ENCODE measurements at places on chromosomes 5 and 9.

DNA sequence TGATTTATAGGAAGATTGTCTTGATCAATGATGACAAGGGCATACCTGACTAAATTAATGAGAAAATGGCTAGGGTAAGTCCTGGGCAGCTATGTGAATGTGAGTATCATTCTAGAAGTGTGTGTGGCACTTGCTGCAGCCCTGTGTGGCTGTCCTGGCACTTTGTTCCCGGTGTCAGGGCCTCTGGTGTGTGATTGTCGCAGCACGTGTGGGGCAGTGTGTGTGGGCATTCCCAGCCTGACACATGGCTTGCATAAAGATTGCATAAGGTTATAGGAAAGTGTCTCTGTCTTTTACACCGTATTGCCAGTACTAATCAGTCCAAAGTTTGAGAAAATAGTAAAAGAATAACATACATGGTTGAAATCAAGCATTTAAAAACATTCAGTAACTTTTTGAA lies 74.4 kb downstream of the TRIO start:
- DNase-seq: no peak

GRCh38 chr5:134046801-134047686 lies 42.3 kb upstream of the VDAC1 start:
- no peak for DNase-seq

GRCh38 chr9:116417464-116417863 lies 263.9 kb downstream of the PAPPA start:
- DNase-seq: no peak

- DNase-seq: no peak
Observed at GRCh38 chr9:132833550-132834121, 44.4 kb downstream of the AK8 start.

DNA sequence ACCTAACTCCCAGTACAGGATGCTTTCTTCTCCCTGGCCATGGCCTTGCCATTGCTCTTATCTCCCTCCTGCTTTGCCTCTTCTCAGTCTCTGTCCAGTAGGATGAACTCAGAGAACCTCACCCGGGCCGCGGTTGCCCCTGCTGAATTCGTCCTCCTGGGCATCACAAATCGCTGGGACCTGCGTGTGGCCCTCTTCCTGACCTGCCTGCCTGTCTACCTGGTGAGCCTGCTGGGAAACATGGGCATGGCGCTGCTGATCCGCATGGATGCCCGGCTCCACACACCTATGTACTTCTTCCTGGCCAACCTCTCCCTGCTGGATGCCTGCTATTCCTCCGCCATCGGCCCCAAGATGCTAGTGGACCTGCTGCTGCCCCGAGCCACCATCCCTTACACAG lies at the start of gene OR5C1:
TSS of gene OR5C1 (plus strand) at position 103 of the 400 bp plus-strand sequence. CDS start at position 103, 0 bp downstream.
- no peak for DNase-seq

DNA sequence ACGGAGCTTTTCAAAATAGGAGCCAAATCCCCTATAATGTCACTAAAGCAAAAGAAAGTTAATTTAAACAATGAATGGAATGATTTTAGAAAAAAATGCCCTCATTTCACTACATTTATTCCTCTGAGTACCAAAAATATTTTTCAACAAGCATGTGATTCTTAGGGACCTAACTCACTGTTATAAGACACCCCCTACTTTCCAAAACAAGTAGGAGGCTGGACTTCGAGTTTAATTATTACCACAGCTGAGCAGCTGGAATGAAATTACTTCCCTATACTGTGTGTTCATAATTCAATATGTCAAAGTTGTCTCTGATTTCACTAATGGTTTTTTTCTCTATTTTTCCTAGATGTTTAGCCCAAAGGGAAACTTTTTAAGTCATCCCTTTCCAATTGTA lies 61.6 kb downstream of the SAXO1 start:
- no peak for DNase-seq

DNA sequence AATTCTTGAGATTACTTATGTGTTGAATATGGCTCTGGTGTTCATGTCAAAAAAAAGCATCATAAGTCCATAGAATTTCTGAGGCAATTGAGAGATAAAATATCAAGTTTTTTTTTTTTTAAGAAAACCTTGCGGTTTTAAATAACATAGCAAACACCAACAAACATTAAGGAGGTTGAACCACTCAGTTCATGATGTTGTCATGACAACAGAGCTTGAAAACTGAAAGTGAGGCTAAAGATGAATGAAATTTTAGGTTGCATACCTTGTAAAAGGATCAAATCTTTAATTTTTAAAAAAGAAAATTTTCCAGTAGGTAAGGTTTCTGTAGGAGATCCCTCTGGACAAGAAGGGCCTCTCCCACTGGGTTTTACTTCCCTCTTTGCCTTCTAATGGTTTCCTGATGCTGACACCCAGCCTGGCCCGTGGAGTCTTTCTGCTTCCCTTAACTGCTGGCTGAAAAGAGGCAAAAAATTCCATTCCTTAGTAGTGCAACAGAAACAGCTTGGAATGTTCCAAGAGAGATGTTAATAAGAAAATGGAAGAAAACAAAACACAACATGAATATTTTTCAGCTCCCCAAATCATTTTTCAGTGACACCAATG lies 60.0 kb upstream of the FER start:
- DNase-seq: no peak

DNA sequence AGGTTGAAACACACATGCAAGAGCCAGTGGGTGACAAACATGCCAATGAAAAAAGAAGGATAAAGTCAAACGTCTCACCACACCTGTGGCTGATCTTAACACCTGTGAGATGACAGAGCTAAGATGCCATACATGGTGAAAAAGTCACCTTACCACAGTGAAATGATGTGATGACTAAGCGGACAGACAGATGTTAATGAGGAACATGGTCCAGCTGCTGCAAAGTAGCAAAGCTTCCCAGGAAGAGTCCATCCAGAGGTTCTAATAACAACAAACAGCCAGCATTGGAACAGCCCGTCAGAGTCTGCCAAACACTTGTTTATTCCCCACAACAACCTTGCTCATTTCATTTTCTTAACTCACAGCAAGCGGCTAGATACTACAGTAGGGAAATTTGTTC lies 1.9 kb downstream of the KIAA1191 start:
- DNase-seq: no peak

- DNase-seq: no peak
Observed at GRCh38 chr9:19156026-19156474, 28.8 kb upstream of the PLIN2 start.

DNA sequence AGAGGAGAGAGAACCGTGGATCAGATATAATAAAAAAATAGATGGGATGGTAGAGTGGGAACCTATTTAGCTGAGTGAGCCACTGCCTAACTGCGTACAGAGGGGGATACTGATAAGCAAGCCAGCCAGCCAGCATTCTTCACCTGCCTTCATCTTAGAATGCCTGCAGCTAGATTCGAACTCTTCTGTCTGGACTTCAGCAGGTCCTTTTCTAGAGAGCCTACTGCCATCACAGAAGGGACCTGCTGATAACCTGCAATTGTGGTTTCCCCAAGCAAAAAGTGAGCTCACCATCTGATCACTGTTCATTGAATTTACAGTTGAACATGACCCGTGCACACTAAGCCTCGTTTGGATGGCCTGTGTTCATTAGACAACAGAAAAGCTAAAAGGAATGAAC lies 109.4 kb downstream of the CDC42SE2 start:
- DNase-seq: no peak

GRCh38 chr5:127909066-127909465 lies 174.5 kb upstream of the SLC12A2 start:
- peak; percentile 25 for DNase-seq

GRCh38 chr5:112630246-112631009 lies 107.3 kb upstream of the APC start:
- no peak for DNase-seq

- DNase-seq: no peak
Observed at GRCh38 chr5:140222416-140222815, 47.4 kb downstream of the CYSTM1 start.

GRCh38 chr9:134026581-134026980 lies 1.3 kb downstream of the BRD3OS start:
- DNase-seq: no peak

DNA sequence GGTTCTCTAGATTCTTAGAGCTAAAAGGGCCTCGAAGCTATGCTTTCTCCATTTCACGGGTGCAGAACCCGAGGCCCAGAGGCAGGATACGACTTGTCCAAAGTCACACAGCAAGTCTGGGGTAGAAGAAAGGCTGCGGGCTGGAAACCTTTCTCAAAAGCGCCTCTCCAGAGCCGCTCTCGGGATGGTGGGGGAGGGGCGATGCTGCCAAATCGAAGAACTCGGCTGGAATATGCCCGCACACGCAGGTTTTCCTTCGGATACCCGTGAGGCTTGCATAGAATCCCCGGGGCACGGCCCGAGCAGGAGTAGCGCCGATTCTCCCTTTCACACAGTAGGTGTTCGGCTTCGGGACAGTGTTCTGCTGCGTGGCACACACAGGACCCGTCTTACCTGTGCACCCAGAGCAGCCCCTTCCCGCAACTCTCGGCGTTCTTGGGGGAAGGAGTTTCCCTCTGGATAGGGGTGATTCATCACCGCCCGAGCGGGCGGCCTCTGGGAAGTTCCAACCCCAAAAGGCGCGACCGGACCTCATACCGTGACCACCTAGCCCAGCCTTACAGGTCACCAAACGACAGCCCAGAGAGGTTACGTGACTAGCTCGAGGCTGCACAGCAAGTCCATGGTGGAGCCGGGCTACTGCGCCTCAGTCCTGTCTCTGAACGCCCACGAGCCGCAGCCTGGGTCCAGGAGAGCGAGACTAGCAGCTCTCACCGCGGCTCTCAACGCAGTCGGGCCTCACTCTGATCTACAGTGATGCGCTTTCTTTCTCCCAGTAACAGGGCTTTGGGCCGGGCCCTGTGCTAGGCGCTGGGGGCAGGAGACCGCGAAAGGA lies 4.1 kb downstream of the PAX5 start:
- no peak for DNase-seq

GRCh38 chr5:57491369-57491965 lies 8.9 kb upstream of the ACTBL2 start:
- DNase-seq: no peak

- DNase-seq: no peak
Observed at GRCh38 chr5:159833846-159834245, 82.4 kb upstream of the ADRA1B start.

DNA sequence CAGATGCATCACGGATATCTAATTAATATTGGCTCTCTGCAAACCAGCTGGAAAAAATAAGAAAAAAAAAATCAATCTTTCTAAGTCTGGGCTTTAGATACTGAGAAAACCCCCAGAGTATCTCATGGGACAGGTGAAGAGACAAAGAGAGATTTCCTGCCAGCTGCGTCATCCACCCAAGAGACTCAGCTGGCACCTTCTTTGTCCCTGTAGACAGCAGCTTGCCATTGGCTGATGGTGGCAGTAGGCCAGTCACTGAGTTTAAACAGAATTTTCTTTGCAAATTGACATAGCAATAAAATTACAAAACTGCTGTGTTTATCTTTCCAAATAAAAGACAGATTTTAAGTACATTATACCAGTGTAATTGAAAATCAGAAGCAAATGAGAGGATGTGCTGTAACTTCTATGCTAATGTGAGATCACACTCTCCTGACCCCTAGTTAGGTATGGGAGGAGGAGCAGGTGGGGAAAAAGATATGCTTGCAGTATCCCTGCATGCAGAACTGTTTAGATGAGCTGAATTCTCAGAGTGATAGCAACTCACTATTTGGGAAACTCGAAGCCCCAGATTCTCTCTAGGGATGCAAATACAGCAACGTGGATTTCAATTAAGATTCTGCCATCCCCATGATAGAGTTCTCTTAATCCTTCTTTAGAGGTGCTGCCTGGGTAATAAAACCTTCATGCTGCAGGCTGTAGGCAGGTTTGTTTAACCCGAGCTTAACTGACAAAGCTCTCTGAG lies 72.2 kb downstream of the NMUR2 start:
- no peak for DNase-seq
